ENCODE measurements at places on chromosomes 2 and 18. TPM values are rescaled to one million over a fixed set of nuclear protein-coding genes. Genes with fewer than 3 reads are reported as not detected.

DNA sequence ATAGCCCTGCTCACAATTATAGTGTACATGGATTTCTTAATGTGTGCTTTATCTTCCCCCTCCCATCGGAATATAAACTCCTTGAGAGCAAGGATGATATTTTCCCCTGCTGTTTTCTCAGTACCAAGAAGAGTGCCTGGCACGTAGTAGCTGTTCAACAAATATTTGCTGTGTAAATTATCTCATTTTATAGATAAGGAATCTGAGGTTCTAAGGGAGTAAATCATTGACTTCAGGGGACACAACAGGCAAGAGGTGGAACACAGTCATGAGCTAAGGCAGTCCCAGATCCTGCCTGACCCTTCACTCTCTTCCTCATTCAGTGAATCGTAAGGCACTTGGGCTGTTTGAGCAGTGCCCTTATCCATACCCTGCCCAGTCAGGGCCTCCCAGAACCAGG lies 187.3 kb upstream of the TNP1 start:
- DNase-seq: no peak

Gene PFN4
- 0.14 TPM for total RNA-seq

DNA sequence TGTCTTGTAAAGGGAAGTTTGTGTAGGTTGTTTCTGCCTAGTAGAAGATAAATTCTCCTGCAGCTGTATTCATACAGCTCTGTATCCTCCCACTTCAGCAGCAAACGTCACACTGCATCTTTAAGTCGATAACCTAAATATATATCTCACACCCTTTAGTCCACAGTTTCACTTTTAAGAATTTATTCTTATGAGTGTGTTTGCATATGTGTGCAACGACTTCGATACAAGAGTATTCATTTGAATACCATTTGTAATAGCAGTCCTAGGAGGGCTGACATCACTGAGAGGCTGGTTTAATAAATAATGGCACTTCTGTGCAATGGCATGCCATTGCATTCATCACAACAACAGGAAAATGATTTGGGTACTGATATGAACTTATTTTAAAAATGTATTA lies 63.8 kb upstream of the MSH6 start:
- DNase-seq: no peak

DNA sequence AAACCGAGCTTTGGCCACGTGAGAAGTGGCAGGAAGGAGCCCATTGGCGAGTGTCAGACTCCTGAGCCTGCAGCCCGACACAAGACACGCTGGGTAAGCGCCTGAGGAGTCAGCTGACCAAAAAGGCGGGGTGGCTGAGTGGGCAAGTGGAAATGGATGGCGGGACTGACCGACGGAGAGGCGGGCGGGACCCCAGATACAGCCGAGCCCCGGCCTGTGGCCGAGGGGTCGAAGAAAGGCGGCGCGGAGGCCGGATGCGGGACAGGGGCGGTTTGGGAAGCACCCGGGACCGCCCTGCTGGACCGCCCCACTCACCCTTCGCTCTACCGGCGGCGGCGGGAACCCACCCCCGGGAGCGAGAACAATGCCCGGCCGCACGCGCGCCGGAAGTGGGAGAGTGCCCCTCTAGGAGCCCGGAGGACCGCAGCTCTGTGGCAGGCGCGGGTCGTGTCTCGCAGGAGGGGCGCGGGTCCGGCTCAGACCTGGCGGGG lies 22.8 kb downstream of the ZSCAN30 start:
- DNase-seq: no peak

DNA sequence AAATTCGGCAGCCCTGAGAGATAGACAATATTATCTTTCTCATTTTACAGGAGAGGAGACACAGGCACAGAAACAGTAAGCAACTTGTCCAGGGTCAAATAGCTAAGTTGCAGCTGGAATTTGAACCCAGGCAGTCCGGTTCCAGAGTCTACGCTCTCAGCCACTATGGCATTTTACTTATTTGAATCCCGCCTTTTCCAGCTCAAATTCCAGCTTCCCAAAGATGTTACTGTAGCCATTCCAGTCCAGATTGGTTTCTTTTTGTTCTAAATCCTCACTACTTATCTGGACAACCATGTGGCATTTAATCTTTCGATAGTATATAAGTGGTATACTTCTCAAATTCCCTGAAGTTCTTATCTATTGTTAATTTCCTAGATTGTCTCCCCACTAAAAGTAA lies 125.7 kb downstream of the NBAS start:
- no peak for DNase-seq

Gene SEPTIN10
- 104 TPM for total RNA-seq

Gene CXCR1
- total RNA-seq: not detected

DNA sequence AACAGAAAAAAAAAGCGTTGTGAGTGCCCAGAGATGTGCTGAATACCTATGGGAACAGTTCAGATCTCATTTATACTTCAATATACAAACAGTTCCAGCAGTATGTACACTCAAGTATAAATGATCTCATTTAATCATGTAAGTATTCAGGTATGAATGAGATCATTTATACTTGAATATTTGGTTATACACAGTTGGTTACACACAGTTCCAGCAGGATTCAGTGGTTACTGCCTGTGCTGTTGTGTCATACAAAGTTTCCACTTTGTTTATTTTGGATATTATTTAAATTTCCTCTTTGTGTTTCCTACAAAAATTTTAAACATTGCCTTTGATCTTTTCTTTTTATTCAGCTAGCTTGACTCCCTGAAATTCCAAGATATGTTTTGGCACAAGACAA lies 293.5 kb upstream of the SLC39A10 start:
- no peak for DNase-seq

Gene DLX2
- total RNA-seq: not detected

GRCh38 chr2:12201369-12201768 lies 454.9 kb downstream of the LPIN1 start:
- no peak for DNase-seq

DNA sequence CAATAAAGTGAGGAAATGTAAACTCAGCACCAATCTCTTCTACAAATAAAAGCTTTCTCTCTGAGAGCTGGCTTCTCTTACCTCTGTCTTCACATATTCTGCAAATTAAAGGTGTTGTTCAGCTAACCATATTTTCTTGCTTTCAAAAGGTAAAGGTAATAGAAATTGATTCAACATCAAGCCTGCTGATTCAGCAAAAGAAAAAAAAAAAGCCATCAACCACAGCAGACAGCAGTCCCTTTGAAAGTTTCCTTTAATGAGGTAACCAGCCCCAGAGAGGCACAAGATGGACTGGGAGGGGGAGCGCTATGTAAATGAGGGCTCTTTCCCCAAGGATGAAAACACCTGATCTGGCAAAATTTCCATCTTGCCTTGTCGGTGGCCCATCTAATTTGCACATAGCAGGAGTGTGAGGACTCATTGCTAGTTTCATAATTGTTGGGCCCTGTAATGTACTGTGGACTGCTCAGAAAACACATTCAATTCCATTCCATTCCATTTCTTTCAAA lies 154.9 kb upstream of the SOX11 start:
- DNase-seq: no peak

DNA sequence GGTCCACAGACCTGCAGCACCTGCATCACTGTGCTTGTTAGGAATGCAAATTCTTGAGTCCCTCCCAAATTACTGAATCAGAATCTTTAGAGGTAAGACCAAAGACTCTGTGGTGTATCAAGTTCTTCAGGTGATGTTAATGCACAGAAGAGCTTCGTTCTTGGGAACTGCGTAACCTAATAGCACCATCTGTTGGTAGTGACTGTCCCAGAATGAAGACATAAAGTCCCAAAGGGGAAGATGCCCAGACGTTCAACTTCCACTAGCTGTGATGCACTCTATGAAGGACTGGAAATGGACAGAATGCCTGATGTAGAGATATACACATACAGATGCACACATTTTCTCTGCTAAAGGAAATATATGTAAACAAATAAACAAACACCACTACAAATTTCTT lies 576.0 kb downstream of the LRP1B start:
- no peak for DNase-seq

DNA sequence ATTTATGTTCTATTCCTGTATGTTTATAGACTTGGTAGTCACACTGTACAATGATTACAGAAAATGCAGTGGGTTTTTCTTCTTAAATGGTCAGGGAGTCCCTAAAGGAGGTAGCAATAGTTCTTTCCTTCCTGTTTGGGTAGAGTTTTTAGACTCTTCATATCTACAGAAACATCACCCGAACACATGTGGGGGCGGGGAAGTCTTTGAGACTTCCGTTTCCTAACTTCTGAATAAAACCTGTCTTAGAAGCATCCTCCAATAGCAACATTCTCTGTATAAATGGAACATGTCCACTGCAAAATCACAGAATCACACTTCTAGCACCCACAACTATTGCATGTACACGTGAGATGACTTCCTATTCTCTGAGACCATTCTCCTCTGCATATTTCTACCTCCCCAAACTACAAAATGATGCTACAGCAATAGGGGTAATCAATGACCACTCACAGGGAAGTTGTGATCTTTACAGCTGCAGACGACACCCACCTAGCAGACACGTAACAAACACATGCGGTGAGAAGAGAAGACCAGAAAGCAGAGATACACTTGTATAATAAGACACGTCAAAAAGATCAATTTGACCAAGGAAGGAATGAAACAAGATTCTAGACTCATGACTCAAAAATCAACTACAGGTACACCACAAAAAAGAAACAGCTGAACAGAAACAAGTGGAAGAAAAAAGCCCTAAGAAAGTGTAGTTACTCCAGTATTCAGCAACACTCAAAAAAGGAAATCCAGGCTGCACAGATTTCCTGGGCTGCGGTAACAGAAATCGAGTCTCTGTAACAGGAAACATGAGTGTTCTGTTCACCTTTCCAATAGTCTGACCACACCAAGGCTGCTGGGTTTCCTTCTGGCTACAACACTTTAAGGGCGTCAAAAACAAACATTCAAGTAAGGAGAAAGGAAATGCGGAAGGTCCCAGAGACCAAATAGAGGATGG lies 120.4 kb downstream of the ZNF516 start:
- DNase-seq: no peak

DNA sequence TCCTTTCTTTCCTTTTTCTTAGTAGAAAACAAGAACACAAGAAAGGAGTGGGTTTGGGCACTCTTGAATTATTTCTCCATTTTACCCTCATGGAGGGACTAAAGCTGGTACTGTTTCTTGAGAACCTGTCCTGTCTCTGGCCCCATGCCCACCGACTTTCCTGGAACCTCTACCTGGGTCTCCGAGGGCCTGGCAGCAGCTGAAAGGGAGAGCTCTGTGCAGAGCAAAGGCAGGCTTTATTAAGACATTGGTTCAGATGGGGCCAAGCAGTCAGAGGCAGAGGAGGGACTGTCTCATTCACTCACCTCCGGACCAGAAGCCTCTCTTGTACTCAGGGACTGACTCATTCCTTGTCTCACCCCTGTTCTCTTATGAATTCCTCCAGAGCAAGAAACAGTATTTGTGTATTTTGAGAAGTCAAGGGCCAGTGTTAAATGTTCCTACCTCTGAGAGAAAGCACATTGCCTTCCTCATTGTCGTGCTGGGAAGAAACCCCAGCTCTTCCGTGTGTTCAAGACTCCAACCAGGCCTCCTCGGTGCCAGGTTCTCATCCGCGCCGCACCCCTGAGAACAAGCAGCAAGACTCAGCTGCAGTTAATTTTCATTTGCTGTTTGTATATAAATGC lies 201.9 kb upstream of the NT5C1B start:
- DNase-seq: no peak

- DNase-seq: no peak
These were observed 10.7 kb upstream of the FAHD2A start for GRCh38 chr2:95391641-95392310.

Gene TUBA3E
- total RNA-seq: not detected
